ENCODE measurements at places on chromosomes 7 and 10. TPM values are rescaled to one million over a fixed set of nuclear protein-coding genes. Genes with fewer than 3 reads are reported as not detected.

- DNase-seq, result no peak
Observed at GRCh38 chr7:158259141-158259540, 328.5 kb downstream of the PTPRN2 start.

DNA sequence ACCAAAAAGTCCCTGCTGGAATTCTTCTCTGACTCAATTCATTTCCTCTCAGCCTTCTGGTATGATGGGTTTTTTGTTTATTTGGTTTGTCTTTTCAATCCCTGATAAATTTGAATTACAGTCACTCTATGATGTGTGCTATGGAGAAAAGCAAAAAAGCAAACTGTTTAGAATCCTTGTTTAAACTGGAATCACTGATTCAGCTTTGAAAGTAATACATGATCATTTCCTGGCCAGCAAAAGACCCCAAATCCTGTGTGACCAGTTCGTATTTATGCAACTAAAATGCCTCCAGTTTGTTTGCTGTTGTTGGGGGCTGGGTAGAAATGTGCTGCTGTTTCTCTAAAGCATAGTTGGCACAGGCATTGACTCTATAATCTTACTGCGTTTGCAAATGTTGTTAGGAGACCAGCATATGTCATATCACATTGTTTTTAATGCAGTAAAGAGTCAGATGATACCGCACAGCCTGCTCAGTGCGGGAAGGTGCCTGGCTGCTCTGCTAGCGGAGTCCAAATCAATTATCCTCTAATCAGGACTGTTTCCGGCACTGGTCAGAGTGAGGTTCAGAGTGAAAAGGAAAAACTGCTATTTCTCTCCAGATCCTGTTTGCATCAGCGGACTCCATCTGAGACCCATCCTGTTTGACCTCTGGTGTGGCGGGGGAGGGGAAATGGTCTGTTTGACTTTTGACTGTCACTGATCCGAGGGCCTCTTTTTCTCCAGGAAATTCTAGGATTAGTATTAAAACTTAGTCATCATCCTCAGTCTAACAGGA lies 40.6 kb upstream of the ADD3 start:
- no peak for DNase-seq

AZGP1 gene
- 31.8 TPM for total RNA-seq

GRCh38 chr7:120164-120991 lies 72.0 kb upstream of the FAM20C start:
- peak; percentile 64 for DNase-seq

DNA sequence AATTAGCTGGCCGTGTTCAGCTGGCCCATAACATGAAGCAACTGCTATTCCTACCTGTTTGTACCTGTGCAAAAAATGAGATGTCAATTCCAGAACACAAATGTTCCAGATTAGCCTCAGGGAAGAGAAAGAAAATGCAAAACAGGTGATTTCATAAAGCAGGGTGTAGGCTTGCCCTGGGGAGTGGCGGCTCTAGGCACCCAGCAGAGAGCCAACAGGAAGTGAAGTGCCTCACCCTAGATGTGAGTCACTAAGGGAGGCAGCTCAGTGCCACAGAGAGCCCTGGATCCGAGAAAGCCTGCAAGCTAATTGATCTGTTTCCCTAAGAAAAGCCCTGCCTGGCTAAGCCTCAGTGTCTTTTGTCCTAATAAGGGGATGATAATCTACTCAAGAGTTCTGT lies 240.0 kb downstream of the ARHGAP21 start:
- DNase-seq, result peak; percentile 75

EBLN1 gene
- not detected for total RNA-seq

DNA sequence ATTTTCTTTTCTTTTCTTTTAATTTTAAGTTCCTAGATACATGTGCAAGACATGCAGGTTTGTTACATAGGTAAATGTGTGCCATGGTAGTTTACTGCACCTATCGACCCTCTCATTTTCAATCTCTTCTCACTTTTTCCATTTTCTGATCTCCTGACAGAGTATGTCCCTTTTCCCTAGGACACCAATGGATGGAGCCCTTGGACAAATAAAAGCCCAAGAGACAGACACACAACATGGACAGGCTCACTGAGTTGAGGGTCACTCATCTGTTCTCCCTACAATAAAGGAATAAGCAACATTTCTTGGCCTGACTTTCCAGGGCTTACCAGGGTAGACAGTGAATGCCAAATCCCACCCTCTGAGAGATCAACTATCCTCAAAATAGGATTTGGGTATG lies 15.2 kb upstream of the UBE2D1 start:
- no peak for DNase-seq

DNA sequence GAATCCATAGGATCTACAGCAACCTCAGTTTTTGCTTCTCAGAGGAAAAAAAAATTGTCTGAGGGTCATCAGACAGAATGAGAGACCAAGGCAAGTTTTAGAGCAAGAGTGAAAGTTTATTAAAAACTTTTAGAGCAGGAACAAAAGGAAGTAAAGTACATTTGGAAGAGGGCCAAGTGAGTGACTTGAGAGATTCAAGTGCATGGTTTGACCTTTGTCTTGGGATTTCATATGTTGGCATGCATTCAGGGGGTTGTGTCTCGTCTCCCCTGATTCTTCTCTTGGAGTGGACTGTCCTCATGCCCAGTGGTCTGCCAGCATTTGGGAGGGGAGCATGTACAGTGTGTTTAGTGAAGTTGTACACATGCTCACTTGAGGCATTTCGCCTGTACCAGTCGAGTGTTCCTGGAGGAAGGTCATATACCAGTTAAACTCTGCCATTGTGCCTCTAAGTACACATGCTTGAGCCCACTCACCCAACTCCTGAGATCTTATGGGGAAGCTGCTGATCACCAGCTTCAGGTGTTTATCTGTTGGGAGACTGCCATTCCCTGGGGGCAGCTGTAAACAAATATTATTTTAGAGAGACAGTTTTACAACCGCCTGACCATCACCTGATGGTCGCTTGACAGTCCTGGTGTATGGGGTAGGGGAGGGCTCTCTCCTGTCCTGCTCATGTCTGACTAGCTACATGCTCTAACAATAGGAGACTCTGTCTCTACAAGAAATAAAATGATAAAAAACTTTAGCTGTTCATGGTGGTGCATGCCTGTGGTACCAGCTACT lies 109.4 kb downstream of the EEPD1 start:
- DNase-seq, result no peak

RNF32 gene
- 3.0 TPM for total RNA-seq

PLEKHS1 gene
- total RNA-seq, result 7.0 TPM

TUBB8 gene
- 0.38 TPM for total RNA-seq

DNA sequence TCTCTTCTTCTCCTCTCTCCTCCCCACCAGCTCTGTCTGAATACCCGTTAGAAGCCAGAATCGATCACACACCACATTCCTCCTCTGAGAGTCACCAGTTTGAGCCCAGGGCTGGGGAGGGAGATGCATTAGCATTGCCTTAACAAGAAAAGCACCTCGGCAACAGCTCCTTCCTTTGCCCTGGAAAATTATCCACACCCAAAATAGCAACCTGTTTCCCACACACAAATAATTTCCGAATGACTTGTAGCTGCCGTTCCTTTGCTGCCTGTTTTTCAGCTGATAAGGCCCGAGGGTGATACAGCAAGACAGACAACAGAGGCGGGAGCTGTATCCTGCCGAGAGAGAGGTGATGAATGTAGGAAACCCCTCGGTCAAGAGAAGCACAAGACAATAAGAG lies 91.3 kb downstream of the CPXM2 start:
- no peak for DNase-seq

- no peak for DNase-seq
Observed at GRCh38 chr7:7790041-7790741, 71.8 kb upstream of the RPA3 start.

HTRA1 gene
- total RNA-seq, result 45.3 TPM

DNA sequence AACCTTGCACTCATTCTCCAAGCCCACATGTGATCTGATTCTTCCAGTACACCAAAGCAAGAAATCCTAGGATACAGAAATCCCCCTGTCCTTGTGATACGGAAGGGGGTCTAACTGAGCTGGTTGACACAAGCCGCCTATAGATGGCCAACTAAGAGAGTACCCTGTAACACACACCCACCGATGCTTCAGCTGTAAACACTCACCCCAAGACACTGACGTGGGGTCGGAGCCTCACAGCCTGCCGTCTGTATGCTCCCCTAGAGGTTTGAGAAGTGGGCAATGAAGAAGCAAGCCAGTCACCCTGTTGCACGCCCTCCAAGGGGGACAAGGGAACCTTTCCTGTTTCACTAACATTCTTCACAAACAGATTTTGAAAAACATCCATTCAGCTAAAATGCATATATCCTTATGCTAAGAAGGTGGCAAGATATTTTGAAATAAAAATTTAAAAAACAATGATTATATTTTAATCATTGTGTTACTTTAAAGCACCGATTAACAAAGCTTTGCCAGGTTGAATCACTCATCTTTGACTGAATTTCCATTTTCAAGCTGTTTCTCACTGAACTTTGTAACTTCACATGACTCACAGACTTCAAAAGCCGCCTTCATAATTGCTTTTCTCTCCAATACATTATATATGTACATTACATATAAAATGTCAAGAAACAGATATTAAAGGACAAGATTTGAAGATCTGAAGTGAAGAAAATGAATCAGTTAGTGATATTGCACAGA lies 329.3 kb downstream of the ARL4A start:
- DNase-seq, result no peak

GRCh38 chr7:26346611-26347203 lies 55.0 kb downstream of the SNX10 start:
- no peak for DNase-seq

DNA sequence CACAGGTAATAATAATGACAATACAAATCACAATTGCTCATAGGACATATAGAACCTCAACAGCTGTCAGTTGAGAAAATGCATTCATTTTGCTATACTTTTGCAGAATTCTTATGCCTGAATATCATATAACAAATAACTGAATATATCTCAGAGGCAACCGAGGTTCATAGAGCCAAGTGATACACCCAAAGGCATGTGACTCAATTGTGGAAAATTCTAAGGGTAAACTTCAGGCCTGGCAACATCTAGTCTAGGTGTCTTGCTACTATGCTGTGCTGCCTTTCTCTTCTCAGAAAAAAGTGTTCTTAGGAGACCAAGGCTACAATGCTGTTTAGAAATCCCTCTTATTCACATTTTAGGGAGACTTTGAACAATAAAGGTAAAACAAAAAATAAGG lies 270.7 kb downstream of the BAMBI start:
- DNase-seq, result no peak

- DNase-seq, result no peak
Observed at GRCh38 chr7:138349841-138350700, 110.0 kb upstream of the TRIM24 start.

GRCh38 chr10:122492999-122493481 lies 31.7 kb downstream of the HTRA1 start:
- peak; percentile 32 for DNase-seq

DNA sequence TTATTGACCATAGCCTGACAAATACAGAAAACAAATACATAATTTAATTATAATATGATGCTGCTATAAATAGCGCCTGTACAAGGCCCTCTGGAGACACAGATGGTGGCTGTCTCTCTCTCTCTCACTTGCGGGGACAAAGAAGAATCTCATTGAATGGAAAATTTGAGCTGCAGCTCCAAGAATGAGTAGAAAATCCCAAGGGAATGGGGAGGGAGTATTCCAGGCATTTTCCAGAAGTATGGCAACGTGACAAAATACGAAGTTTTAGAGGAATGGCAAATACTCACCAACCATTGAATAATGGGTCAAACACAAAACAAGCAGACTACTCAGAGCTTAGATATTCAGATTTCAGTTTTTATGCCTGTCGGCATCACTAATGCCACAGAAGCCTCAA lies 179.9 kb downstream of the NRP1 start:
- DNase-seq, result no peak

- DNase-seq, result no peak
Observed at GRCh38 chr7:128247640-128248194, 6.6 kb downstream of the LEP start.

OR2A12 gene
- total RNA-seq, result not detected

GRCh38 chr7:5429253-5429856 lies 5.7 kb upstream of the TNRC18 start:
- DNase-seq, result peak; percentile 77

- DNase-seq, result no peak
Observed at GRCh38 chr7:91352091-91352490, 87.9 kb downstream of the FZD1 start.

- DNase-seq, result no peak
Observed at GRCh38 chr7:1995426-1995825, 237.3 kb downstream of the MAD1L1 start.

- DNase-seq, result no peak
Observed at GRCh38 chr7:44580945-44581878, 819 bp downstream of the TMED4 start.

Measured in lower lobe of right lung (tissue), 2 donors.